DMS79 (cell line): ENCODE measurements at places on chromosomes 6 and 20.

GRCh38 chr20:58137651-58138265, 90.7 kb downstream of the ANKRD60 start:
- DNase-seq, result no peak

- no peak for DNase-seq
These were observed 171.8 kb upstream of the COL21A1 start for GRCh38 chr6:56419191-56419590.

GRCh38 chr6:38159596-38159995, 340.1 kb downstream of the ZFAND3 start:
- no peak for DNase-seq

- no peak for DNase-seq
These were observed 292.0 kb upstream of the ARID1B start for GRCh38 chr6:156485150-156485549.

DNA sequence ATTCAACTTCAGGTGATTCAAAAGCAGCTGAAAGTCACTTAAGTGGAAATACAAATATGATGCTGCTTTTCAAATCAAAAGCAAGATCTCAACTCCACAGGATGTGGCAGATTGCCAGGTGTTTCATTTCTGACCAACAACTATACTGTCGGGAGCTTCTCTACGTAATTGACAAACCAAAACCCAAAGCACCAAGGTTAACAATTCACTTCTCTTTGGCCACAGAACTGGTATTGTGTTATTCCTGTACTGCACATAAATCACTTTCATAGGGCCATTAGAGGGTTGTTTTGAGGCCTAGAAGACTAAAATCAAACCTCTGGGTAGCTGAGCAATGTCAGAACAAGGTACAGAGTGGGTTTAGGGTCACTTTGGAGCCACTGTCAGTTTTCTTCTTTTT, 169.7 kb downstream of the HAO1 start:
- DNase-seq, result peak; percentile 87

DNA sequence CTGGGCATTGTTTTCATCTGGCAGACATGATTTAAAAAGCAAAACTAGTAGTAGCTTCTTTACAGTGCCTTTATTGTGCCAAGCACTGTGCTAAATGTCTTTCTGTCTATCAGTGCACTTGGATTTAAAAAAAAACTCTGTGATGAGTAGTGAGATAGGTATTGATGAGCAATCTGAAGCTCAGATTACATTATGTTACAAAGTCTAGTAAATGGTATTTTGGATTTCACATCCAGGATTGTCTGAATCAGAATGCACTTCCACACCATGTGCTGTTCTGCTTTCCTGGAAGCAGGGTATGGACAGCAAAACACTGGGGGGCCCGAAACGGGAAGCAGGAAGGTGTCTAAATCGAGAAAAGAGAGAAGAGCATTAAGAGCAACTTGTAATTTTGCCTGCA, 103.4 kb upstream of the CCN2 start:
- DNase-seq, result no peak

- no peak for DNase-seq
These were observed 35.0 kb upstream of the ADTRP start for GRCh38 chr6:11813606-11814005.

DNA sequence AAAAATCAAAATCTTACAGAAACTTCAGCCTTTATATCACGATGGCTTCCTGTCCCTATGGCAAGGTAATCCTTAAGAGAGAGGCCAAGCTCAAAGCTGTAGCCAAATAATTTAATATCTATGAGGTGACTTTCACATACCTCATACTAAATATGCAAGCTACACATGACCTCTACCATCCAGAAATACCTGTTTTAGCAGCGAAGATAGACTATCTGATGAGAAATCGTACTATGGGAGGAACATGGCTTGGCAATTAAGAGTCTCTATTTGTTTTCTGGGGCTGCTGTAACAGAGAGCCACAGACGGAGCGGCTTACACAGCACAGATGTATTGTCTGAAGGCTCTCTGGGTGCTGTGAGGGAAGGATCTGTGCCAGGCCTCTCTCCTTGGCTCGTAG, 31.0 kb upstream of the SALL4 start:
- DNase-seq, result no peak

GRCh38 chr6:105174512-105174911, 5.3 kb downstream of the POPDC3 start:
- DNase-seq, result no peak

- no peak for DNase-seq
These were observed 423.4 kb upstream of the IMPG1 start for GRCh38 chr6:76495909-76496308.

- DNase-seq, result no peak
These were observed 122.3 kb downstream of the QRSL1 start for GRCh38 chr6:106751501-106752252.

GRCh38 chr6:44133003-44133931, 5.9 kb downstream of the TMEM63B start:
- no peak for DNase-seq

GRCh38 chr20:48171626-48172356, 386.5 kb upstream of the SULF2 start:
- DNase-seq, result no peak

GRCh38 chr6:35051997-35052583, 89.0 kb downstream of the TCP11 start:
- no peak for DNase-seq

GRCh38 chr6:70413114-70413991, at the start of gene FAM135A:
Gene FAM135A, plus strand, starts transcription at chr6:70413508. Its CDS starts 14,835 bp downstream, at chr6:70428343.
- peak; percentile 98 for DNase-seq

DNA sequence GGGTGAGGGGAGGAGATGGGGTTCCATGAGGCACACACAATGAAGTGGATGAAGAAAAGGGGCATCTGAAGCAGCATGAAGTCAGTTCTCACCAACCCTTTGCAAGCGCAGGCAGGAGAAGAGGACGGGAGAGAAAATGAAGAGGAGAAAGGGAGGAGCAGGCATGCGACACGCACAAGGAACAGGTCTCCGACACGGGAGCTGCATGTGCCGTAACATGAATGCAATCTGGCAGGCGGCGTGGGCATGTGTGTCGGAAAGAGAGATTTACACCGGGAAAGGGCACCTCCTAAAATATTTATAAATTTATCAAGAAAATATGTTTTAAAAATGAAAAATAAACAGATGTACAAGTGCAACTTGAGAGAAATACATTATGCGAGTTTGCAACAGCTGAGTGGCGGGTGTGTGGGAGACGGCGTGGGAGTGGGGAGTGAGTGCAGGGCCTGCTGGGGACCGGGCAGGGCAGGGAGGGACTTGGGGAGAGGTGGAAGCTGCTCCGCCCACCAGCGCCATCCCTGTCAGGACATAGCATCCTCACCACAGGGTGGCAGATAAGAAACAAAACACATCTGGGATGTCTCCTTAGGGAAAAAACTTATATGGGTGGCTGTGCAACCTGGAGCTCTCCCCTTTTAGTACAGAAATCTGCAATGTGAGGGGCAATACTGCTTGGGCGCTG, 40.6 kb downstream of the GJA10 start:
- no peak for DNase-seq

DNA sequence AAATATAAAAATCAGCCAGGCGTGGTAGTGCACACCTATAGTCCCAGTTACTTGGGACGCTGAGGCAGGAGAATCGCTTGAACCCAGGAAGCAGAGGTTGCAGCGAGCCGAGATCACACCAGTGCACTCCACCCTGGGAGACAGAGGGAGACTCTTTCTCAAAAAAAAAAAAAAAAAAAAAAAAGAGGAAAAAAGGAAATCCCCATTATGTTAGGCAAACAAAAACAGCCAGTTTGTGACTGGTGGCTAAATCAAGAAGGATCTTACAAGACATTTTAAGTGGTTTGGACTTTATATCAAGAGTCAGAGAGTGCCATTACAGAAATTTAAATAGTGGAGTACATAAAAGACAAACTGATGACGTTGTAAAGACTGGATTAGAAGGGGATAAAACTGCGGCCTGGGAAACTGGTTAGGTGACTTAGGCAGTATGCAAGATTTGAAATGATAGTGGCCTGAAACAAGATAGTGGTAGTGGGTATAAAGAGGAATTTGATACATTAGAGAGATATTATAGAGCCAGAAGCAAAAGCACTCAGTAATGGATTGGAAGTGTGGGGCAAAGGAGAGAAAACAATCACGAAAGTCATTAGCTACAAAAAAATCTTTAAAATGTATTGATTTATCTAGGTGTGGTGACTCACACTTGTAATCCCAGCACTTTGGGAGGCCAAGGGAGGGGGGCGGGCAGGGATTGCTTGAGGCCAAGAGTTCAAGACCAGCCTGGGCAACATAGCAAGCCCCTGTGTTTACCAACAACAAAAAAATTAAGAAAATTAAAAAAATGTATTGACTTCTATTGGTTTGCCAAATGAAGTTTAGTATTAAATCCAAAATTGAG, 1.7 kb upstream of the MYO6 start:
- DNase-seq, result peak; percentile 70

GRCh38 chr20:25017257-25017803, 24.8 kb upstream of the APMAP start:
- peak; percentile 66 for DNase-seq

- DNase-seq, result peak; percentile 78
These were observed 241.7 kb upstream of the TAB2 start for GRCh38 chr6:149075616-149076354.

GRCh38 chr20:60167812-60168211, 209.6 kb downstream of the CDH26 start:
- DNase-seq, result no peak

- no peak for DNase-seq
These were observed 13.6 kb upstream of the HLA-C start for GRCh38 chr6:31285486-31285885.

GRCh38 chr20:881051-881782, 34.9 kb downstream of the ANGPT4 start:
- DNase-seq, result no peak

- no peak for DNase-seq
These were observed 212.1 kb downstream of the BTBD9 start for GRCh38 chr6:38427492-38428210.

- no peak for DNase-seq
These were observed 4.3 kb downstream of the AK9 start for GRCh38 chr6:109686566-109687265.

- DNase-seq, result no peak
These were observed 102.5 kb downstream of the PLCB1 start for GRCh38 chr20:8234580-8234979.

- no peak for DNase-seq
These were observed 696.5 kb upstream of the FLRT3 start for GRCh38 chr20:15033891-15034290.

DNA sequence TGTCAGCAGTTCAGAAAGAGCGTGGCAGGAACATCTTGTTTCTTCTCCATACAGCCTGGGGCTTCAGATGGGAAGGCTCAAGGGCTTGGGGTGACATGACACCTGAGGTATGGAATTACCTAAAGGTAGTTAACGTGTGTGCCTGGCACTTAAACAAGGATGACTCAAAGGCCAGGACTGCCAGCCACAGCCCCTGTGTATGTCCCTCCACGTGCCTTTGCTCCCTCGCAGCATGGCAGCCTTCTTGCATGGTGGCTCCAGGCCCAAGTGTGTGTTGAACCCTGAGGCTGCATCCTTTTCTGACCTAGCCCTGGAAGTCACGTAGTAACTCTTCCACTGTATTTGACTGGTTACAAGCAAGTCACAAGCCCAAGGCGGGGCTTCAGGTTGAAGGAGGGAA, 33.6 kb upstream of the MYL9 start:
- DNase-seq, result no peak

DNA sequence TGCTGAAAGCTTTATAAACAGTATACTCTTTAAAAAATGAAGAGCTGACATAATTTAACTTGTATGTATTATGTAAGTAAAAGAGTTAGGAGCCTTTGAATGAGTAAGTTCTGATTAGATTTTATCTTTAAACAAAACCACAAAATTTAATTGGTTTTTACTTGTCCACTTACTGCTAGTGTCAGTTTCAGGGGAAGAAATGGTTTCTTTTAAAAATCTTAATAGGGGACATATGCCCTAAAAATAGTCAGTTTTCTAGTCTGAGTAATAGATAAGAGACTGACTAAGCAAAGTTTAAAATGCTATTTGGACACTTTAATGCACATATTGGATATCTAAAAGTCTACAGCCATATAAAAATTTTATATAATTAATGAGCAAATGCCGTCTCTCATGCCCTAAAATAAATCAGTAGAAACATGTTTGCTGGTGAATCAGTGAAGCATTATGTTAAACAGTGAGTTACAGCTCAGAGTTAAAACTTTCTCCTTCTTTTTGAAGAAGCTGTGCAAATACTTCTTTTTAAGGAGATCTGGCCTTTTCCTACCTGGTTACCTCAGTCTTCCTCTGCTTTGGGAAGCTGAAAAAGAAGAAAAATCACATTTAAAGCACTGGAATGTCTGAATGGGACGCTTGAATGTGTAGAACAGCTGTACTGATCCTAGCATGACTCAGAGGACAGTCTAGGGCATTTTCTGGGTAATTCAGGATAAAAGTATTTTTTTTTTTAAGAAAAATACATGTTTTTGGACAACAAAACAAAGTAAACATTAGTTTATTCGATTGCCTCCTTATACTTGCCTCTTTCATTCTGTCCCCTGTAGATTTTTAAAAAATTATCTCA, 55.3 kb downstream of the CDH26 start:
- DNase-seq, result no peak

DNA sequence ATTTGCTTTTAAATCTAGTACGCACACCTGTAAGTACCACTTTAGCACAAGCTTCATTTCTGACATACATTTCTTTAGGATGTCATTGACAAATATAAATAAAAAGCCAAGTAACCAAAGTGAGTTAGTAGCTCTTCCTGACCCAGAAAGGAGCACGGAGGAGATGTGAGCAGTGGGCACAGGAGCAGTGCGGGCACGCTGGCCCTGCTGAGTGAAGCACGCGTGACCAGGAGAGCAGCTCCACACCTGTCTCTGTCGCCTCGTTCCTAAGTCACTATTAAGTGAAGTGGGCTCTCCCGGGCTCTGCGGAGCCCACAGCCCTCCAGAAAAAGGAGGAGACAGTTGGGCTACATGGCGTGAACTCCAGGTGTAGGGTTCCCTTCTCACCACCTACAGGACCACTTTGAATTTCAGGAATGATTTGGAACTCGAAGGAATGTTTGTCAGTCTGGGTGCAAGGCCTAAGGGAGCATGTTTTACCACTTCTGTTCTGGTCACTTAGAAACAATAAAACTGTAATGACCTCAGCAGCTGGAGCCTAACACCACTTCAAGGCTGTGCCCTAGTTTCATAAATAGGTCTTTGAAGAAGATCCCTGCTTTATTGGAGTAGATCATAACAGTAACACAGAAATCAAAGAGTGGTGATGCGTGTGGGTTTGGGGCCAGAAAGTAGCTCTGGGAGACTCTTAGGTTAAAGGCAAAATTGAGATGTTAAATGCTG, 95.9 kb downstream of the FAM120B start:
- peak; percentile 54 for DNase-seq

GRCh38 chr20:10658876-10659632, 14.7 kb downstream of the JAG1 start:
- no peak for DNase-seq

DNA sequence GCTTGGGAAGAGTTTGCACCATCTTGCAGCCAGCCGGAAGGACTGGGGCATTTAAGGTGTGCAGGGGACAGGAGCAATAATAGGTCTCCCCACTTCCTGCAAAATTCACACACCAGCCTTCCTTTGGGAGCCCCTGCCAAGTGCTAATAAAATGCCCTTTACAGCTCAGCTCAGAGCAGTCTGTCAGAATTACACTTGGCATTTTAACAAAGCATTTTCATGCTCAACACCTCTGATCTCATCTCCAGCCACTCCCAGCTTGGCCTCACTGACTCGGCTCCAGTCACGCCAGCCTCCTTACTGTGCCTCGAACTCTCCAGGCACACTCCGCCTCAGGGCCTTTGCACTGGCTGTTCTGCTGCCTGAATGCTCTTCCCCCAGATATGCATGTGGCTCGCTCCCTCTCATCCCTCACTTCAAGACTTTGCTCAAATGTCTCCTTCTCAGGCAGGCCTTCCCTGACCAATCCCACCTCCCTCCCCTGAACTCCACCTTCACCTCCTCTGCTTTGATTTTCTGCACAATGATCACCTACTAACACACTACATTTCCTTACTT, 43.7 kb downstream of the GRM4 start:
- no peak for DNase-seq

GRCh38 chr20:9066191-9066590, 2.7 kb upstream of the PLCB4 start:
- DNase-seq, result no peak
